ENCODE measurements at places on chromosomes 6 and 20. TPM values are rescaled to one million over a fixed set of nuclear protein-coding genes. Genes with fewer than 3 reads are reported as not detected.
A peak's percentile ranks its signal among the peaks of the same experiment; 100 is the strongest.

- peak; percentile 4 for DNase-seq
Measured at GRCh38 chr20:33811776-33812151, 616 bp downstream of the CHMP4B start.

DNA sequence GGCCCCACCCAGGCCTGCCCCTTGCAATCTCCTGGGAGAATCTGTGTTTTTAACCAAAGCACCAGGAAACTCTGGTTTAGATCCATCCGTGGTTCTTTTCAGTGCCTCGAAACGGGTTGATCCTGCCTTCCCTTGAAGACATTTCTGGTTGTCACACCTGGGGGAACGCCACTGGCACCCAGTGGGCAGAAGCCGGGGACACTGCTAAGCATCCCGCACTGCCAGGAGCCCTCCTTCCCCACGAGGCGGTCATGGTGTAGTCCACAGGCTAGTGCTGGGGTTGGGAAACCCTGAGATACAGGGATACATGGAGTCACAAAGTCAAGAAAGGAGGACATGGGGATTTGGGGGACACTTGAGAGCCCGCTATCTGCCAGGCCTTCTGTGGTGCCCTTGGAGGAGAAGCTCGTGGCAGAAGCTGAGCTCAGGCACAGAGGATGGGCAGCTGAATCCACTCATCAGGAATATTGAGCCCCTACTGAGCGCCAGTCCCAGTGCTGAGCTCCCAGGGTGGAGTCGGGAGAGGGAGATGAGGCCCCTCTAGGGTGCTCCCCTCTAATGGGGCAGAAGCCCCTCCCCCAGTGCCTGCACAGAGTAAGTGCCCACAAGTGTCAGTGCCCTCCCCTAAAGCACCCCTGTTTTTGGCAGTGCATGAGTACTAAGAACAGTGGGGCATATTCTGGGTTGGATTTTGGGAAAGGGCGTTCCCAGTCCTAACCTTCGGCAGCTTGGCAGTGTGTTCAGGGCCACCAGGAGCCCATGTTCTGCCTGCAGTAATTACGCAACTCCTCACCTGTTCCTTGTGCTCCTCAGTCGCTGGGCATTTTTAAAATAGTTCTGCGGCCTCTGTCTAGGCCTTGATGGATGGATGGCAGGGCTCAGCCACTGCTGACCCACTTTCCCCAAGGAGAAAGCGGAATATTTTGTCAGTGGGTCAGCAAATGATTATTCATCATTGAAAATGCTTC, 25.6 kb upstream of the PHACTR3 start:
- DNase-seq = no peak

GRCh38 chr6:147063469-147064031, 140.7 kb upstream of the STXBP5 start:
- peak; percentile 73 for DNase-seq

DNA sequence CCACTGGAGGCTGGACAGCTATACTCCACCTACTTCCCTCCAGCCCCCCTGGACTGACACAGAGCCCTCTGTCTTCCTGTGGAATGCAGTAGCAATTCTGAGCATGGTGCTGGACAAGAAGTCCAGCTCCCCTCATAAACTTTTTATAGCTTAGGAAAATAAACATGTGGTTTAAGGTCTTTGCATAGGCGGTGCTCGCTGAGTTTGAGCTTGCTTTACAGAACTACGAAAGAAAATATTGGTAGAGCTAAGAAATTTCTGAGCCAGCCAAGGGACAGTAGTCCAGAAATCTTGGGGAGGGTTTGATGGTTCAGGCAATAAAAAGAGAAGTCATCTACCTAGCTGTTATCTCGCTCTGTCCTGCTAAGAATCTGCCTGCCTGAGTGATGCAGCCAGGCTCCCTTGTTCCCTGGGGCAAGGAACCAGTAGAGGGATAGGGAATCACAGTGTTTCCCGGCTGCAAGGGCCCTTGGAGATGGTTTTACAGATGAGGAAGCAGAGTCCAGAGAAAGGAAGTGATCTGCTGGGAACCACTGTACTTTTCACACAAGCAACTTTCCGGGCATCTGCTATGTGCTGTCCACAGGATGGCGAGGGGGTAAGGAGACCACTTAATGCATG, 343.4 kb downstream of the CDC5L start:
- no peak for DNase-seq

- DNase-seq = peak; percentile 75
Measured at GRCh38 chr6:31070711-31071197, 41.6 kb downstream of the C6orf15 start.

GRCh38 chr6:153816366-153816765, 222.7 kb upstream of the OPRM1 start:
- no peak for DNase-seq

- DNase-seq = no peak
Measured at GRCh38 chr20:47606414-47606982, 104.8 kb downstream of the NCOA3 start.

DNA sequence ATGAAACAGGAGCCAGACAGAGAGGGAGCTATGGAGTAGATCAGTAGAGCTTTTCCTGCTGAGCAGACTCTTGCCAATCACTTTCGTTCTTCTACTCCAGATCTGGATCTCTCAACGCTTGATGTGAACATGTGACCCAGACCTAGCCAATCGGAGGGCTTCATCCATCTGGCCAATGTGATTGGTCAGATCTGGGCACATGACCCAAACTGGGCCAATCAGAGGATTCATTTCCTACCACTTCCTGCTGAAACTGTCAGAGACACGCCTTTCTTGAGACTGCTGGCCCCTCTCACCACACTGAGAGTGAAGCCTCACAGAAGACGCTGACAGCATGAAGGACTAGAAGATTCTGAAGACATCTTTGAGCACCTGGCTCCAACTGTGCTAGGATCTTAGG, 44.2 kb upstream of the ZMYND8 start:
- no peak for DNase-seq

GRCh38 chr6:110784610-110784979, 30.7 kb downstream of the CDK19 start:
- no peak for DNase-seq

DNA sequence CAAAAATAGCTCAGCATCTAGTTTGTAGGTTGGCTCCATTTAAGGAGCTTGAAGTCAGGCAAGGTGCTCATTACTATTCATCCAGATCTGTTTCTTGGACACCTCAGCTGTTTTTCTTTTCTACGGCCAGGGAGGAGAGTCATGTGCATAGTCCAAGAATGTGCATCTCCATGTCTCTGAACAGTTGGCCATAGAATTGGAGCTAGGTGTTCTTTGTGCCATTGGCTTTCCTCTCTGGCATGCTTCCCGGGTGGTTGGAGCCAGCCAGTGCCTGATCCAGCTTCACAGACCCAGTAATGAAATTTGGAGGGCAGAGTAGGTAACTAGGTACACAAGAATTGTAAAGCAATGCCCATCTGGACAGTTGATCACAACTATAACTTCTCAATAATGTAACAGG, 21.6 kb downstream of the EYA4 start:
- DNase-seq = no peak

- DNase-seq = no peak
Measured at GRCh38 chr6:126118058-126118755, 131.9 kb downstream of the TRMT11 start.

- no peak for DNase-seq
Measured at GRCh38 chr6:12250383-12250770, 39.8 kb upstream of the EDN1 start.

GRCh38 chr6:38524436-38525145, 115.1 kb downstream of the BTBD9 start:
- DNase-seq = peak; percentile 31

DNA sequence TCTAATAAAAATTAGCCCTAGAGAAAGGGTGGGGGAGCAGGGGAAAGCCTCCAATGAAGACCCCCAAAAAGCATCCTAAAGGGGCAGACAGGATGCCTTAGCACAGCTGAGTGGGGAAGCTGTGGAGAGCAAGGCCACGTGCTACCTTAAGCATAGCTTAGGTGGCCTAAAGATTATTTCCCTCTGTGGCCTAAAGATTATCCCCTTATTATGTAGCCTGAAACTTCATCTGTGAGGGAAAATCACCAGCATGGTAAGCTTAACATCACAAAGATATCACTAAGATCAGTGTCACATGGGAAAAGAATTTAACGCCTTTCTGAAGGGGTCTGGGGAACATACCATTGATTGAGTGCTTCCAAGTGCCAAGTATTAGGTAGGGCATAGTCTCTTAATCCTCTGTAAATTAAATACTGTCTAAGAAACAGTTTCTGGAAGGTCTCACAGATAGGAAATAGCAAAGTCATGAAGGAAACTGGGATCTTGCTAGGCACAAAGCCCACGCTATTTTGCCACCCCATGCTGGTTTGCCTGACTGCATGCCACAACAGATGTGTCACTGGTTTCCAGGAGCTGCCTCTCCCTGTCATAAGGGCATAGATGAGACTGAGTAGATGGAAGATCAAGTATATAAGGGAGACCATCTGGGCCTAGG, 170.0 kb downstream of the HACE1 start:
- DNase-seq = peak; percentile 71

- no peak for DNase-seq
Measured at GRCh38 chr6:143090314-143091044, 29.8 kb downstream of the AIG1 start.

DNA sequence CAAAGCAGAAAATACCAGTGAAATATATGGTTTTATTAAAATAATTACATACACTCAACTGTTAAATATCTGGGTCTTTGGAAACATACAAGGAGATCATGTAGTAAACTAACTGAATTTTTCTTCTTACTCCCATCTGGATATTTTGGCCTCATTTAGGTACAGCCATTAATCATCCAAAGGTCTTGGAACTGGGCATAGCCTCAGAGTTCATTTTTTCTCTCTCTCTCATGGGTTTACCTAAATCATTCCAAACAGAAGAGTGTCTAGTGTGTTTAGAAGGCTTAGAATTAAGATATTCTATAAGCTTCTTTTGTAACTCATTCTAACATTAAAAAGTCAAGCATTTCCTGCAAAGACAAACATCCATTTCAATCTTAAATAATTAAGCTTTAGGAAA, 79.4 kb downstream of the HMGCLL1 start:
- DNase-seq = no peak

DNA sequence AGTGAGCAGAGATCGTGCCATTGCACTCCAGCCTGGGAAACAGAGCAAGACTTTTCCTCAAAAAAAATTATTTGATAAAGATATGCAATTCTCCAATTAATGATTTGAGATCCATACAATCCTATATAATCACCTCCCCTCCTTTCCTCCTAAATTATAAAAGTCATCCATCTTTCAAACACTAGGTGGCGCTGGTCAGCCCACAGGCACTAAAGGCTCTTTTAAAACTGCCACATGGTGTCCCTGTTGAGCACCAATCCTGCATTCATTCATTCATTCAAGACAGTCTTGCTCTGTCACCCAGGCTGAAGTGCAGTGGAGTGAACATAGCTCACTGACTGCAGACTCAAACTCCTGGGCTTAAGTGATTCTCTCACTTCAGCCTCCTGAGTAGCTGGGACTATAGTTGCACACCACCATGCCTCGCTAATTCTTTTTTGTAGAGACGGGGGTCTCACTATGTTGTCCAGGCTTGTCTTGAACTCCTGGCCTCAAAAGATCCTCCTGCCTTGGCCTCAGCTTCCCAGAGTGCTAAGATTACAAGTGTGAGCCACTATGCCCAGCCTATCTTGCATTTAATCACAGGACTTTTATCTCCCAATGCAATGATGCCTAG, 58.7 kb upstream of the SLC2A12 start:
- DNase-seq = peak; percentile 65

DNA sequence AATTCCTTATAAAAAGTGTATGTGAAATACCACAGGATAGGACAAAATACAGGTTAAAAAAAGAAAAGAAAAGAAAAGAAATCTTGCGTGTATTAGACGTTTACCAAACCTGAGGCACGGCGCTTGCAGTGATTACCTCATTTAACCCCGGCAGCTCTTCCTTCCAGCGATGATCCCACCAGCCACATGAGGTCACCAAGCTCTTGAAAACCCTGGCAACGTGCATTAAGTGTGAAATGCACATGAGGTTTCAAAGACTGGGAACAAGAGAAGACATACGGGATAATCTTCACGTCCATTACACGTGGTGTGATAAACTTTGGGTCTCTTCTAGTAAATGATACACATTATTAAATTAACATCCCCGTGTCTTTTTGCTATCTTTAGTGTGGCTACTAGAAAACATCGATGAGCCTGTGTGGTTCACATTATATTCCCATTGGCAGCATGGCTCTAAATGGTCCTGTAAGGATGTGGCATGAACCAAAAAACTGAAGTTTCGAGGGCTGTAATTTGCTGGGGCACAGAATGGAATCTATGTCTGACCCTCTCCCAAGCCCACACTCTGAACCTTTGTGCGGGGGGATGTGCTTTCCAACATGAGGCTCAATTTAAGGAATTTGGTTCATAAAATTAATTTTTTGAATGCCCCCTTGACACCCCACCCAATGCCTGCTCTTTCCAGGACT, 59.2 kb upstream of the THBS2 start:
- DNase-seq = no peak

GRCh38 chr20:18440403-18440802, 26.4 kb downstream of the DZANK1 start:
- no peak for DNase-seq

- DNase-seq = no peak
Measured at GRCh38 chr6:5563086-5563485, 301.8 kb downstream of the FARS2 start.

DNA sequence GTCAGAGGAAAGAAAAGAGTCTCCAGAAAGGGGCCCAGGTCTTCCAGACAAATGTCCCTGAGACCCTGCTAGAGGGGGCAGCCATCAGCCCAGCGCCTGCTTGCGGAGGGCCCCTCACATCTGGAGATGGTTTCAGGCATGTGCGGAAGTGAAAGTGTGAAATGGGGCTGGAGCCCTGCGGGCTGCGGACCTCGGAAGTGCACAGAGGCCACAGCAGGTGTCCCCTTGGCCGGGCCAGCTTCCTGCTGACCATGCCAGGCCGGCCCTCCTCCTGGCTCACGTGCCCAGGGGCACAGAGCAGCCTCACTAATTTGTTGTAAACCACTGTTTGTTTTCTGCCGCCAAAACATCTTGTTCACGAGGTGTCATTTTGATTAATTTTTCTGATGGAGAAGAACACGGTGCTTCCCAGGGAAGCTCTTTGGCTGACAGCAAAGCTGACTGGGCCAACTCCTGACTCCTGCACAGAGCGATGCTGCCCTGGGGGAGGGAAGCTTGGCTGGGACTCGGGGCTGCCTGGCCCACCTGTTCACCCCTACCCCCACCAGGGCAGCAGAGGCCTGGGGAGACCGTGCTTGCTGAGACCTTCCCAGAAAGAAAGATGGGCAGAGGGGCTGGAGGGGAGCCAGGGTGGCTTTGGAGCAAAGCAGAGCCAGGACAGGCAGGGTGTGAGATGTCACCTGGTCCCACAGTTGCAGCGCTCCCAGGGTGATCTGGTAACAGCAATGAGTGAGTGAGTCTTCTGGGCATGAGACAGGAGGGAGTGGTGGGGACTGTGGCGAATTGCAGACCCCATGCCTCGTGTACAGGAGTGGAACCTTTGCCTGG, 54.2 kb downstream of the BCAS4 start:
- DNase-seq = no peak

The KCNK5 gene
- total RNA-seq = 0.26 TPM

The ADGRF4 gene
- total RNA-seq = 17.9 TPM

The PEDS1 gene
- total RNA-seq = 16.9 TPM

The MYLIP gene
- total RNA-seq = 9.7 TPM

The CFAP61 gene
- 0.13 TPM for total RNA-seq

The LRRC73 gene
- total RNA-seq = 0.13 TPM

The TNNC2 gene
- total RNA-seq = not detected

The PSMF1 gene
- 20.3 TPM for total RNA-seq

The WFDC12 gene
- total RNA-seq = not detected

The GCNT2 gene
- total RNA-seq = 10.3 TPM

The ATXN1 gene
- total RNA-seq = 18.4 TPM

The LZTS3 gene
- total RNA-seq = 20.0 TPM

All from bronchial epithelial cell (primary cell).